ENCODE measurements at places on chromosomes 1 and 21.
A peak's percentile ranks its signal among the peaks of the same experiment; 100 is the strongest.

- no peak for DNase-seq
These were observed 58.6 kb downstream of the NPHS2 start for GRCh38 chr1:179516976-179517705.

DNA sequence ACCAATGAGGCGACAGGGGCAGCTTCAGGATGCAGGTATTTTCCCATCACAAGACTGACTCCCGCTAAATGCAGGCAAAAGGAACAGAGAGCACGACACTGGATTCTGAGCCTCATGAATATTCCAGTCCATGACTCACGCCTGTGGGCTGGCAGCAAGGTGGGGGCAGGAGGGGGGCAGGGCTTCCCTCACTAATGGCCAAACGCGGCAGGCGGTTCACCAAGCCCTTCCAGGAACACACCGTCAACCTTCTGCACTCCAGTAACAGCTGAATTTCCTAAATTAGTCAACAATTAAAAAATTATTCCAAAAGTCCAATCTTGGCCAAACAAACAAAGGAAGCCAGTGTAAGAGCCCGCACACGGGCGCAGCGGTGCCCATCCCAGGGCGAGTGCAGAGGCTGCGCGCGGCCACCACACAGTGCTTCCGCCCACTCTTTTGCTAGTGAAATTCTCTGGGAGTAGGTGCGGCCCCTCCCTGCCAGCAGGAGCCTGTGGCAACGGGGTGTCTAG is 12.5 kb upstream of the GPR153 start:
- no peak for DNase-seq

GRCh38 chr1:70877343-70877742 is 170.3 kb downstream of the PTGER3 start:
- no peak for DNase-seq

GRCh38 chr1:165717918-165718515 is 19.7 kb upstream of the ALDH9A1 start:
- DNase-seq: no peak

DNA sequence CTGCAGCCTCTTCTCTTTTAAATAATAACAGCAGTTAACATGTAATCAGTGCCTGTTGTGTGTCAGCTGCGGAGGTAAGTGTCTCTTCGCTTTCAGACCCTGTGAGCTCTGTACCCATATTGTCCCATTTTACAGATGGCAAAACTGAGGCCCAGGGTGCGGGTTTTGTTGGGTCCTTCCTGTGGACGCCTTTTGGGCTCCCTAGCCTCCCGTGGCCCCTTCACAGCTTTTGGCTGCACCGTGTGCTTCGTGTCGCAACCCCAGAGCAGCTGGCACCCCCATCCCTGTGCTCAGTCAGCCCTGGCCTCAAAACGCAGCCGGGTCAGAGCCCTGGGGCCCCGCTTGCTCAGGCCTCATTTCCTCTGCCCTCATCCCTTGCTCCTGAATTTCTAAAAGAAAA is 53.8 kb downstream of the TLR5 start:
- no peak for DNase-seq

DNA sequence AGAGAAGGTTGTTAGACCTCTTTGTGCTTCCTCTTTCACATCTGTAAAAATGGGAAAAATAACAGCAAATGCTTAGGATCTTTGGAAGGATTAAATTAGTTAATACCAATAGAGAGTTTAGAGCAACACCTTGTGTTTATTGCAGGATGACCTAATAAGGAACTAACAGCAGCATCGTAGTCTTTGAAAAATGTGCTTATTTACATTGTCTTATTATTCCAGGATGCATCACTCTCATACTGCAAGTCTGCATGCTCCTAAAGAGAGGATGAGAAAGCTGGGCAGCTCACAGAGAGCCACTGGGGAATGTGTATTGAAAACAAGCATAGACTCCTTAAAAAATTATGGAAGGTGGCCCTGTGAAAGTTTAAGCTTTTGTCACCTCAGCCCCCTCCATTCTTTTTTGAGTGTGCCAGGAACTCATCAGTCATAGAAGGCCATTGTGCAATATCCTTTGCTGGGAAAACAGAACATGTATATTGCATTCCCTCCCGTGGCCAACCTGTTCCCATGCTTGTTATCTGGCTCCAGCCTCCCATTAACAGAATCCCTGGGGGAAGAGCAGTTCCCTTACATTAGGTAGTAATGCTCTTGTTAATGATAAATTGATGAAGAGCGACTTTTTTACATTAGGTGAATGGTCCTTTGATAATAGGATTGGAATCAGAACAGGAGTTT is 180.7 kb downstream of the ZNF326 start:
- no peak for DNase-seq

DNA sequence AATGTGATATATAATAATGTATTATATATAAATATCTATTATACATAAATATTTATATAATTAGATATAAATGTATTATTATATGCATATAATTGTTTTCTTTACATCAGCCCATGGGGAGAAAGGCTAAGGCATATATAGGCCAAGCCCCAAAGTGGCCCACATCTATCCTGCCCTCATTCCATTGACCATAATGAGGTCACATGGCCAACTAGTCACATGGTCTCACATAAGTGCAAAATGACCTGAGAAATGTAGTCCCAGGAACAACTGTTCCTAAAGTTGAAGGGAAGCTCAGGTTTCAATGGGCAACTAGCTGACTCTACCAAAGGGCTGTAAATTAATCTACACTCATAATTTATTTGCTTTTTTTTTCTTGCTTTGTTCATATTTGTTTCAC is 14.5 kb upstream of the CCDC185 start:
- no peak for DNase-seq

GRCh38 chr21:16195538-16195910 is 465.7 kb downstream of the USP25 start:
- DNase-seq: peak; percentile 34

DNA sequence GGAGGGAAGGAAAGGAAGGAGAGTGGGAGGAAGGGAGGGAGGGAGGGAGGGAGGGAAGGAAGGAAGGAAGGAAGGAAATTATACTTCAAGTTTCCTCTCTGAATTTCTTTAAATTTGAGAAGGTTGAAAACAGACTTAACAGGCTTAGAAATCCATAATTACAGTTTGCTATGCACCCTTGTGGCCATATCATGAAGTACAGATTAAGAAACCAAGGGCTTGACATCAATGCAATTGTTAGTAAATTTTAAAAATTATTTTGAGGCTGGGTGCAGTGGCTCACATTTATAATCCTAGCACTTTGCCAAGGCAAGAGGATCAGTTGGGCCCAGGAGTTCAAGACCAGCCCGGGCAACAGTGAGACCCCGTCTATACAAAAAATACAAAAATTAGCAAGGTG is 14.4 kb downstream of the ANP32E start:
- DNase-seq: no peak

- DNase-seq: no peak
These were observed 184.2 kb downstream of the TRABD2B start for GRCh38 chr1:47812904-47813514.

GRCh38 chr1:206953126-206953525 is 6.9 kb upstream of the PIGR start:
- DNase-seq: no peak

- DNase-seq: no peak
These were observed 200.1 kb upstream of the C1orf105 start for GRCh38 chr1:172220376-172220775.

- DNase-seq: no peak
These were observed 37.6 kb downstream of the CENPF start for GRCh38 chr1:214640431-214641213.

- DNase-seq: no peak
These were observed 1.9 kb upstream of the ATG4C start for GRCh38 chr1:62781841-62782543.

DNA sequence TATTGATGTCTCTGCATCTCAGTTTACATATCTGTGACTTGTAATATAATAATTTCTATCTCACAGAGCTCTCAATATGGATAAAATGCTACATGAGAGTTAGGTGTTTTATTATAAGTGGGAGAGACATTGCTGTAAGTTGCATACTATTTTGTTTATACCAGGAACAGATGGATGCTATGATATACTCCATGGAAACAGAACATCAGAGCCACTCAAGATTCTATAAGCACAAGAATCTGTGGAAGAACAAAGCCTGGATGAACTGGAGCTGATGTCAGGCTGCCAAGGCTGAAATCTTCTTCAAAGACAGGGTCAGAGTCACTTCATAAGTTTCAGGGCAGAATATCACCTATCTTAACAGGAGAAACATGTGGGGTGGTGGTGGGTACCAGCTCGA is 30.2 kb downstream of the DUSP10 start:
- DNase-seq: no peak

GRCh38 chr1:194930132-194930531 is 1678.1 kb downstream of the KCNT2 start:
- DNase-seq: no peak

GRCh38 chr1:51575406-51576084 is 41.3 kb upstream of the OSBPL9 start:
- no peak for DNase-seq

DNA sequence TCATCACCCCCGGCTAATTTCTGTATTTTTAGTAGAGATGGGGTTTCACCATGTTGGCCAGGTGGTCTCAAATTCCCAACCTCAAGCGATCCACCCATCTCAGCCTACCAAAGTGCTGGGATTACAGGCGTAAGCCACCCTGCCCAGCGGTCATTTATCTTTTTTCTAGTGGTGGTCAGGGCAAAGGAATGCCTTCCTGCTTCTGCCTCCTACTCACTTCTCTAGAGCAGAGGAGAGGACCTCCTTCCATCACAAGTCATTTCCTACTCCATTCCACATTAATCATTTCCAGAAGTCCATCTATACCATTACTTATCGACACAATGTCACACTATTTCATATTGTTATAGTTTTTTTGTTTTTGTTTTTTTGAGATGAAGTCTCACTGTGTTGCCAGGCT is 13.3 kb downstream of the FBXO42 start:
- no peak for DNase-seq

- no peak for DNase-seq
These were observed 2.7 kb downstream of the AGT start for GRCh38 chr1:230711245-230711644.

DNA sequence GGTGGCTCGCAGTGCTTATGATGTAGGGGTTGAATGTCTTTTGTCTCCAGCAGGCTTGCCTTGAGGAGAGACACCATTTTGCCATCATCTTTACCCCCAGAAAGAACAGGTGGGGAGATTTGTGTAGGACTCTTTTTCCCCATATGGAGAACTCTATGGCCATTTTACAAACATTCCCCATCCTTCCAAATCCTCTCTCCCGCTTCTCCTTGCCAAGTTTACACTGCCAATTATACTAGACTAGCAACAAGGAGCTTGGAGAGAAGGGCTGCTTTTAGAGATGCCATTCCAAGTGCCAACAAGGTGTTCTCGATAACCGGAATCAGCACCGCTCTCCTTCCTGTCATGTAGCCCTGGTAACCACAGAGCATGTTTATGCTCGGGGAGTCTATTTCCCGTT is 233.1 kb downstream of the CAMTA1 start:
- no peak for DNase-seq

DNA sequence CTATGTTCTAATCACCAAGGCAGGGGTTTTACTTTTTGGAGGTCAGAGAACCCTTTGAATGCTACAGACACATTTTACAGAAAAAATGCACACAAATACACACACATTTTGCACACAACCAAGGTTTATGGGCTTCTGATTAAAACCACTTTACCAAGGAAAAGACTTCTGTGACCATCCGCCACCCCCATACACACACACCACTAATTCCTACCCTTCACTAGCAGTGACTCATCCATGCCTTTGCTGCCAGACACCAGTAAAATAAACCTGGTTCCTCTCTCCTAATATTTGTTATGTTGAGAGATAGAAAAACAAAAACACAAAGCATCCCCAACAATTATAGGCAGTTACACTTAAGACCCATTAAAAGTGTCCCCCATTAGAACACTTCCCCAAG is 12.9 kb downstream of the PIGM start:
- no peak for DNase-seq

GRCh38 chr21:38244407-38244787 is 12.4 kb upstream of the KCNJ15 start:
- DNase-seq: no peak

DNA sequence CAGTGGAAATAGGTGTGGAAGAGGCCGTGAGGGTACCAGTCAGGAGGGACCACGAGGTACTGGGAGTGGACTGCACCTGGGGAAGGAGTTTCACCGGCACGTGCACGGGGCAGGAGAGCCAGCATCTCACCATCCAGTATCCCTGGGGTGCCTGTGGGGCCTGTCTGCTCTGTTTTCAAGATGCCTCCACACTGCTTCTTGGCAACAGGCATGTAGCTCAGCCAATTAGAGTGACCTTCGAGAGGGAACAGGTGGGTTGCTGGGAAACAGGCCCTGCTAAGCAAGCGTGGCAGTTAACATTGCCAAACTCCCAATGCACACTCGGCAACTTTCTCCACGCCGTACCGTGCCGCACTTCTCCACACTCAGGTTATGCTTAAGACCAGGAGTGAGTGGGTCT is 17.7 kb downstream of the KCNC4 start:
- no peak for DNase-seq

DNA sequence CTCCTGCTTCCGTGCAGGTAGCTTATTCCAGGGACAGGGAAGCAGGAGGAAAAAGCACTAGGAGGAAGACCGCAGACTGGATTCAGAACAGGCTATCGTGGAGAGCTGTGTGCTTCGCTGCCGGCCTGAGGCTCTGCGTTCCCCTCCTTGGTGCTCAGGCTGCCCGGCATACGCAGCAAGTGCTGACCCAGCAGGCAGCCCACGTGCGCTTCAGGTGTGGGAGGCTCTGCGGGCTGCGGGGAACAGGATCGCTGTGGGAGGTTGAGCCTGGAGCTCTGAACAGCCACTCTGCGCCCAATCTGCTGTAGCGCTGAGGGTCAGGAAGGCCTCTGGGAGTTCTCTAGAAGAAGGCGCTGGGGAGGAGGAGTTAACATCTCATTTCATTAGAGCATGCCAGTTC is 27.9 kb downstream of the DOP1B start:
- DNase-seq: no peak

- no peak for DNase-seq
These were observed 15.8 kb downstream of the KCNQ4 start for GRCh38 chr1:40799351-40799867.

DNA sequence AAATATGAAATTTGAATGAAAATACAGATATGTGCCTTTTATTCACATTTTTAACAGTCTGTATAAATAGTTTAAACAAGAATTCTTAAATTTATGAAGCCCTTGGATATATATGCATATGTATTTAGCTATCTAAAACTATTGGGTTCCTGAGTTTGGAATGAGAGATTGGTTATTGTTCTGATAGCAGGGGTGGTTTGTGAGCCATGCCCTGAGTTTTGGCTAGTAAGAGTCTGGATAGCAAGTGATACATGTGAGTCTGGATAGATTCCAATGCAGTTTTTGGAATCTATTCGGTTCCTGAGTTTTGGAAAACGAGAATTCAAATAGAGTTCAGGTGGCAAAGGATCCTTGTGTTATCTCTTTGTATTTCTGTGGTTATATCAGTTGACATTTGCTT is 2.8 kb downstream of the MAN1A2 start:
- no peak for DNase-seq
